Mesendoderm (in vitro differentiated cells): ENCODE measurements at places on chromosomes 7 and 10.
A peak's percentile ranks its signal among the peaks of the same experiment; 100 is the strongest.

GRCh38 chr7:56079450-56080185, 13.1 kb downstream of the PHKG1 start:
- DNase-seq = peak; percentile 57

DNA sequence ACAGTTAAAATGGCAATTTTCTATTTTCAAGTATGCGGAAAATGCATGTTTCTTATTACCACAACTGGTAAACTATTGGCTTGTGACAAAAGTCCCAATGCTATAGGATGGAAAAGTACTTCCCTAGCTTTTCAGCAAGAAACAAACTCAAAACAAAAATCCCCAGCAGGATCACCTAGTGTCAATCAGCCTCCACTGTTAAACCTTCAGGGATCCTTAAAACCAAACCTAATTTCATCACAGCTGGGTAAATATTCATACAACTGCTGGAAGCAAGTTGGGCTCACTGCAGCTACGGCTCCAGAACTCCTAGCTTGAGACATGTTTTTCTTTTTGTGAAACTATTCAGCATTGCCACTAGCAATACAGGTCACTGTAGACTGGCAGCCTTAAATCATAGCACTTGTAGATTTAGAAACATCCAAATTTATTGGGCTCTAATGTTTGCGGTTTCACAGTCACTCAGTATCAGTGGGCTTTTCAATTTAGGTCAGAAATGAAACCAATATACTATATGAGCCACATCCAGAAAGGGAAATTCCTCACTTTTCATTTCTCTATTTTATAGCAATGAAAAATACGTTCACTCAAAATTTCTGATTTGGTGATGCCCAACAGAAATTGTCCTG, 145.2 kb upstream of the ANK3 start:
- DNase-seq = no peak

- DNase-seq = no peak
Observed at GRCh38 chr10:23974746-23975272, 234.1 kb upstream of the KIAA1217 start.

- DNase-seq = no peak
Observed at GRCh38 chr7:92964141-92964540, 127.8 kb upstream of the CDK6 start.

GRCh38 chr10:62804356-62805230, at the start of gene ADO:
TSS of gene ADO (plus strand) at chr10:62804720. CDS start at chr10:62805060, 340 bp downstream.
- peak; percentile 94 for DNase-seq

GRCh38 chr7:70387217-70387616, 744.7 kb upstream of the GALNT17 start:
- DNase-seq = no peak

GRCh38 chr10:6607182-6607581, 27.1 kb upstream of the PRKCQ start:
- no peak for DNase-seq

DNA sequence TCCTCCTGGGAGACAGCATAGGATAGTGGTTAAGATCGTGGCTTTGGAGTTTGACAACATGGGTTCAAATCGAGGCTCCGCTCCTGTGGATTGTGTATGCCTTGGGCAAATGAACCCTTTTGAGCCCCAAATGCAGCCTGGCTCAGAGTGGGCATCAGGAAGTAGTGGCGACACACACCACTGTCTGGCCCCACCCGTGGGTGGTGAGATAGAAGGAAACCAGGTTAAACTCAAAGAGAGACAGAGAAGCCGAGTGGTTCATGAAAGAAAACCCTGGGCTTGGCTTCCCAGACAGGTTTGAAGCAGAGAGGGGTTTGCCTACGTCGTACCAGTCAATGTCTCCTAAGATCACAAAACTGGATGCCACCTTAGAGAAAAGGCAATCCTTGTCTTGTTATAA, 57.7 kb downstream of the PRTFDC1 start:
- no peak for DNase-seq

- DNase-seq = no peak
Observed at GRCh38 chr10:121260377-121260776, 337.9 kb downstream of the FGFR2 start.

GRCh38 chr10:94049911-94050310, 56.2 kb downstream of the PLCE1 start:
- no peak for DNase-seq

- peak; percentile 32 for DNase-seq
Observed at GRCh38 chr10:122636953-122637352, 62.7 kb downstream of the C10orf120 start.

DNA sequence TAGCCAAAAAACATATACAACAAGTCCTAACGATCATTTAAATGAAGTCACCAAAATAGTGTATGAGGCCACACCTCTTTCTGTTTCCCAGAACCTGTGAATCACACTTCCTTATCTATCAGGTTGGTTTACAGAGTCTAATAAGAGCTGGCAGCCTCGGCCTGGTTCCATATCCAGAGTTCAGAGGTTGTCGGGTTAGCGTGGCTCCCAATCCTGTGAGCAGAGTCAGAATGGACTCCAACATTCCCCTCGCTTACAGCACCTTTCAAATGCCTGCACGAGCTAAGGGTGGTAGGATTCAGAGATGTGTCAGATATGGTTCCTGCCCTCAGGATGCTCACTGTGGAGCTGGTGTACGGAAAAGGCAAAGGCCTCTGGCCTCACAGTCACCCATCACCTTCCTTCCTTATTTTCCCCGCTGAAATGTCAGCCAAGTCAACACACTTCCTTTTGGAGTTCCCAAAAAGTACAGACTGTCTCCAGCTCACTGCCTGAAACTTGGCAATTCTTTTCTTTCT, 6.0 kb downstream of the IL15RA start:
- DNase-seq = no peak

GRCh38 chr10:34814223-34814912, 728 bp downstream of the PARD3 start:
- peak; percentile 72 for DNase-seq

DNA sequence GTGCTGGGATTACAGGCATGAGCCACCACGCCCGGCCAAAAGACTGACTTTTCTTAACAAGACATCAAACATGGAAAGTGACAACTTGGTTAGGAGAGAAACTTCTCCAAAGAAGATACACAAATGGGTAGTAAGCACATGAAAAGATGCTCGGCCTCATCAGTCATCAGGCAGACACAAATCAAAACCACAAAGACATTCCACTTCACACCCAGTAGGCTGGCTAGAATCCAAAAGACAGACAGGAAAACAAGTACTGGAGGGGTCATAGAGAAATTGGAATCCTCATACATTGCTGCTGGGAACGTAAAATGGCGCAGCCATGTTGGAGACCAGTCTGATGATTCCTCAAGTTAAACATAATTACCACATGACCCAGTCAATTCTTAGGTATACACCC, 16.4 kb downstream of the SEPHS1 start:
- DNase-seq = no peak

- peak; percentile 50 for DNase-seq
Observed at GRCh38 chr7:151409667-151410404, at the start of gene WDR86. TSS of gene WDR86 (minus strand) at chr7:151410038. CDS start at chr7:151409589, 449 bp downstream.

DNA sequence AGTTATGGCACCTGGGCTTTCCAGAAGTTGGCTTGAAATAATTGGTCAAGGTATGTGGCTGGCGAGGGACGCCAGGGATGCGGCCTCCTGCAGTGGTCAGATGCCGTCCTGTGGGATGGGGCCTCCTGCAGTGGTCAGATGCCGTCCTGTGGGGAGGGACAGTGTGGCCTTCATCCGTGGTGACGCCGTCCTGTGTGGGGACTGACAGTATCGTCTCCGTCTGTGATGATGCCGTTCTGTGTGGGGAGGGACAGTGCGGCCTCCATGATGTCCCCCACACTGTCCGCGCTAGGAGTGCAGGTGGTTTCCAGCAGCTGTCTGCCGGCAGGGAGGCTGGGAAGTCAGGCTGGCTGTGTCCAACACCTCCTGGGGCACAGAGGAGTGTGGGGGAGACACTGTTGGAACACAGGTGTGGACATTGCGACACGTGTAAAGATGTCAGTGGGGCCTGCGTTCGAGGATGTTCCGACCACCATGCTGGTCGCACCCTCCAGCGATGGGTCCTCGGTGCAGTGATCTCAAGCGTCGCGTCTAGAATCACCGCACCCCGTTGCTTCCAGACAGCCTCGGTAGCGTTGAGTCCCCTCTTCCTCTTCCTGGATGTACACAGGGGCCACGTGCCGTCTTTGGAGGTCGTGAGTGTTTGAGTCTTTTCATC, 52.6 kb downstream of the INPP5A start:
- no peak for DNase-seq

DNA sequence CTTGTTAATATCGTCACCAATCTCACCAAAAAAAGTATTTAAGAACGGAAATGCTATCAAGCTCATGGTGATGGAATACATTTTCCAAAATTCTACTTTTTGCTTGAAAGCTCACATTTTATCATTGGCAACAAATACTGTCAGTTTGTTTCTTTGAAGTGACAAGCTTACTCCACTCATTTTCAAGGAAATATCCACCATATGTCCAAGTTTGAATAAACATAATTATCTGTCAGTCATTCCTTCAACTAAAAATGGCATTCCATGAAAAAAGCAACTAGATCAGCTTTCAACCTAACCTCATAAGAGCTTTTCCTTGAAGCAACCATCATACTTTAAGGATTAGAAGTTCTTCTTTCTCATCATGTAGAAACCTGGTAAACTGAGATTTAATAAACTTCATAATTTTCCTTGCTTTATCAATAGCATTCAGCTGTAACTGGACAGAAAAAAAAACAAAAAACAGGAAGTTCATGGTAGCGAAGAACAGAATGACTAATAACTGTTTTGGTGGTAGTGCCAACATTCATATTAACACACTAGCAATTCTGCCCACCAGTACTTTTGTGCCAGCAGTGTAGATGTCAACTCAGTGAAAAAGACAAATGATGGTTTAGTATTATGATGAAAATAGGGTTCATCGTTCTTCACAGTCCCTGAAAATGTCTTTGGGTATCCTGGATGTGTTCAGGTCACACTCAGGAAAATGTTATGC, 764.9 kb downstream of the GRM8 start:
- DNase-seq = no peak

GRCh38 chr10:62732841-62733653, 71.5 kb upstream of the ADO start:
- DNase-seq = no peak

GRCh38 chr10:113148901-113149300, 198.9 kb downstream of the TCF7L2 start:
- DNase-seq = no peak

DNA sequence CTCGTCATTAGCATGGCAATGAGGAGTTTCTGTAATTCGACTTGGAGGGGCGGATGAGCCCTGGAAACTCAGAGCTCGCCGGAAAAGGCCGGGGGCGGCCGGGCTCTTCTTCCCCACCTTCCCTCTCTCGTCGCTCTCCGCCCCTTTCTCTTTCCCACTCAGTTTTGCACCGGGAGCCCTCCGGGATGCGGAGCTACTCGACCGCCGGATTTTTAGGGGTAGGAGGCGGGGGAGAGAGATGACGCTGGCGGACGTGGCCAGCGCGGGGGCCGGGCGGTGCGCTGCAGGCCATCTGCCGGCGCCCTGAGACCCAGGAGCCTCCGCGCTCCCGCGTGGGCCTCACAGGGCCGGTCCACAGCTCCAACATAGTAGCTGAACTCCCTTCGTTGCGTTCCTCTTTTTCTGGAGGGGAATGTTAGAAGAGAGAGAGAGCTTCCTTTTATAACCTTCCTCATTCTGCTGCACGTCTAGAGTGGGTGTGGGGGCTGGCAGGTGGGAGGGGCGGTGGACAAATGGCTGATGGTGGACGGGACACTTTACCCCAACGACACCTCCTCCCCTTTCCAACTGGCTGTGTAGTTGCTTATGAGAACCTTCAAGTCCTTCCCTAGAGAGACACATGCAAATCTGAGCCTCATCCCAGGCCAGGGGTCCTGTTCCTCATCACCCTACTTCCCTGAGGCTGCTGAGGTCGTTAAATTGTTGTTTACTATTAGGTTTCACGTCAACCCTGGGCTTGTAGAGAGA, 1.1 kb upstream of the HOXA1 start:
- DNase-seq = no peak

- DNase-seq = no peak
Observed at GRCh38 chr7:22223807-22224206, 133.1 kb downstream of the RAPGEF5 start.

- DNase-seq = peak; percentile 81
Observed at GRCh38 chr7:142629588-142630260, 119.5 kb upstream of the PRSS1 start.

DNA sequence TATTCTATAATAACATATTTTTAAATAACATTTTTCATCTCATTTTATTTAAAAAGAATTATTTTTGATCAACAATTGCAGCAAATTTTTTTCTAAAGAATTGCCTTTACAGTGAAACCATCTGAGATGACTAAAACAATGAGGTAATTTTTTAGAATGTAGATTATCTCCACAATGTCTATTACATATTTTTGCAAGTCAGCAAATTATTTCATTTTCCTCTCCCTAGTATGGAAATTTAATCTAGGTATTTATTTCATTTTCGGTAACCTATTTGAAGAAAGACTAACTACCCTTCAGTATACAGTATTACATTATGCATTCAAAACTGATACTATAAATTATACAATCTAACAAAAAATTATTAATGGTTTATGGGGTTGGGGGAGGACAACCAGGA, 213.2 kb upstream of the SP4 start:
- no peak for DNase-seq

DNA sequence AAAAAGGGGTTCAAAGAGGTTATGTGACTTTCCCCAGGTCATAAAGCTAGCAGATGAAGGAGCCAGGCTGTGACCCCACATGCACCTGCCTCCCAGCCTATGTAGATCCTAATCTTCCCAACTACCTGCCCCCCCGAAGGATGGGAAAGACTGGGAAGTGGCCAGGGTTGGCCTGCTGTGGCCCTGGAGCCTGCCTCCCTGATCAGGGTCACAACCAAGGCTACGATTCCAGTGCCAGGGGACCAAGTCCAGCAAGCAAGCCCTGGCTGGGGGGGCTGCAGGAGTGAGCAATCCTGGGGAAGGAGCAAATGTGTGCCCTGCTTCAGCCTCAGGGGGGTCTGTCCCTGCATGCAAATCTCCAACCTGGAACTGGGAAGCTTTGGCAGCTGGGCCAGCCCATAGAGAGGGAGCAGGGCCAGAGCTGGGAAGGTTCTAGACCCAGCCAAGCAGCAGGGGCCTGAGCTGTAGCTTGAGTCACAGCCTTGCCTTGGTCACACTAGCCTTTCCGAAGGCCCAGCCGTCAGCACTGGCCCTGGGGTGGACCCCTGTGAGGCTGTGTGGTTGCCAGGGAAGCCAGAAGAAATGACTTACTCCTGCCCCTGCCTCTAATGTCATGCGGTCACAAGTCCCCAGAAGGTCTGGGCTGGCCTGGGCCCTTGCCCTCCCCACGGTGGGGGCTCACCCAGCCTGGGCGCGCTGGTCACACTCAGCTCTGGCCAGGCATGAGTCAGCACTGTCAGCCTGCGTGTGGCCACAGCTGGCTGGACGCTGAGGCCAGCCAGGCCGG, 96.4 kb upstream of the ZMIZ1 start:
- DNase-seq = peak; percentile 69

DNA sequence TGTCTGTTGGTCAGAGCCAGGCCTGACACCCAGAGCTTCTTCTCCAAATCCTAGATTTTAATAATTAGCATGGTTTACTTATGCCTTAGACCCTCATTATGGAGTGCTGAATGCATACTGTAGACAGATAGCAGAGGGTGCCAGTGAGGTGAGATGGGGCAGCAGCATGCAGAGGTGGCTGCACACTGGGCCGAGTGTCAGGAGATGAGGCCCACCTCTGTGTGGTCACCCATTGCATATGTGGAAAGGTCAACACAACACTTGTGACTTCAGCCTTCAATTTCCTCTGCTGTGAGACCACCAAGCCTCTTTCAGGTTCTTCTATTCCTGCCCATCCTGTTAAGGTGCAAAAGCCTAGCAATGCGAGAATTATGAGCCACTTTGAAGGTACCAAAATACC, 39.7 kb upstream of the NMT2 start:
- DNase-seq = no peak
